Activated T-helper 9 cell treated with anti-CD3 and anti-CD28 coated beads, Interleukin-2, amount 50 U/mL, for 16 hours (primary cell): ENCODE measurements at places on chromosomes 7 and 10.

GRCh38 chr7:130461272-130461671 is 20.5 kb upstream of the CEP41 start:
- no peak for DNase-seq

- DNase-seq: no peak
Observed at GRCh38 chr7:143914938-143915652, 13.1 kb upstream of the TCAF1 start.

DNA sequence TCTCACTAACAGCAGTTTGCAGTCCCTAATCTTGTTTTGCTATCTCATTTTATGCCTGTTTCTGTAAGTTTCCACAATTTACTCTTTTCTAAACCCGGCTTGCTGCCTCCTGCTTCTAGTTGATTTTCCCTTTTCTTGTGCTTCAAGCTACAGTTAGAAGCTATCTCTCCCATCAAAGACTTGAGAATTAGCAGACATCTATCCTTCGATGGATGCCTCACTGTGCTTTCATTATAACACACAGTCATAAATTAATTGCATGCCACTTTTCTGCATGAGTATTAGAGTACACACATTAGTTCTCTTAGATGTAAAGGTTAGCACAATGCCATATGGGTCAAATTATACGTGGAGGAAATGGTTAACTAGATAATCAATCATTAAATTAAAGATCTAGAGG is 48.7 kb downstream of the SEMA3A start:
- no peak for DNase-seq

DNA sequence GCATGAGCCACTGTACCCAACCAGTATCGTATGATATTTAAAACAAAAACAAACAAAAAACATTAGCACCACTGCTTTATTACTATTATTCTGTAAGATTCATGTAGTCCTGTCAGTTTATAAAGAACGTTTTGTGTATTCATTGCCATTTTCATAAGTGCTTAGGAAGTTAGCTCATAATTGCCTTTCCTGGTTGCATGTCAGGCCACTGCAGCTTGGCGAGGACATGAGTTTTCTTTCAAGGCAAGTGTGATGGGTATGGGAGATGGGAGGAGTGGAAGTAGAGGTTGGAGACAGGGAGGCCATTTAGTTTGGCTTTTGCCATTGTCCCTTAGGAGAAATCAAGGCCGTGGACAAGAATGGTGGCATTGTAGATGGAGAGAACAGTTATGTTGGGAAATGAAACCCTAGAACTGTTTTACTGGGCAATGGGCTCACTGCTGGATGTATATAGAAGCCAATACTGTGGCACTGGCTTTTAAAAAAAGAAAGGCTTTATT is 48.9 kb downstream of the TYW1 start:
- DNase-seq: no peak

DNA sequence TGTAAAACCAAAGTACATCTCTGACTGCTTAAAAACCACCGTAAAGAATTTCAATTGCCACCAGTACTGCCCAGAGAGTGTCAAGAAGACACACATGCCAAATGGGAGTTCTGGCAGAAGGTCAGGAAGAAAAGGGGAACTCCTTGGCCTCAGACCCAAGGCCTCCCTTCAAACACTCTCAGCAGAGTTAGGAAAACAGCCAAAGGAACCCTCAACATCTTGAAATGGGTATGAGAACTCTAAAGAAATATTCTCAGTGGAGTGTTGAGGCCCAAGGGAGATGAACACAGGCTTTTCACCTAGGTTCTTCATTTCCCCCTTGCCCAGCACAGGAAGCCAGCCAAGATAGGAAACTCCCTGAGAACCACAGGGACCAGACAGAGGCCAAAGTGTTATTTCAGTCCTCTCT is 96.1 kb upstream of the ASAH2 start:
- no peak for DNase-seq

DNA sequence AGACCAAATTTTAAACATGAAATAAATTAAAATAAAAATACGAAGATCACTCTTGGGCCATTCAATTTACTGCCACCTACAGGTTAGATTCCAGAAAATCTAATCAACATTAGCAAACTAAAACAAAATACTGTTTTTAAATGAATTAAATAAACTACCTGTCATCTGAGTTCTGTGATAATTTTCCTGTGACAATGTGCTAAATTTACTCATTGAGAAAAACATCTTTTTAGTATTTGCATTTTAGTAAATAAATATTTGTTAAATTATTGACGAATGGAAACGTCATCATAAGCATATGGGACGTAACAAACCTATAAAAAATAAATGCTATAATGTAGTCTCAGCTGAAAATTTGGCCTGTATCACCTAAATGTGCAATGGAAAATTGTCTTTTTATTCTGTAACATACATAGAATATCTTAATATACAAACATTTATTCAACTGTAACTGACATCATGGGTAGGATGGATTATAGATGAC is 72.1 kb downstream of the ITGB8 start:
- DNase-seq: no peak

DNA sequence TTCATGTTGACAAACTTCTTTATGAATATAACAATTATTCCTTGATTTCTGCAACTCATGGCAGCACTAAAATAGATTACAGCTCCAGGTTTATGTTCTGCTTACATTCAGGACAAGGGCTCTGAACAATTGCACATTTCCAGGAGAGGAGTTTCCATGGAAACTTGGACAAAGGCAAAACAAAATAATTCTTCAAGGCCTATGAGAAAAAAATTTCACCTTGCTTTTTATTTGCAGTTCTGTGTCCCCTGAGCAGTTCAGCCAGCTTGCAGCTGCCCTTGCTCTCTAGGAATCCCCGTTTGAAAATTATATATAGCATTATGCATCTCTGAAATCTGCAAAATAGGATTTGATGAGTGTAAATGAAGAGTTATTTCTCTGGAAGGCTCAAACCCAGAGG is 71.7 kb downstream of the ARL4A start:
- DNase-seq: no peak

GRCh38 chr10:77212632-77213031 is 425.0 kb downstream of the KCNMA1 start:
- DNase-seq: no peak

DNA sequence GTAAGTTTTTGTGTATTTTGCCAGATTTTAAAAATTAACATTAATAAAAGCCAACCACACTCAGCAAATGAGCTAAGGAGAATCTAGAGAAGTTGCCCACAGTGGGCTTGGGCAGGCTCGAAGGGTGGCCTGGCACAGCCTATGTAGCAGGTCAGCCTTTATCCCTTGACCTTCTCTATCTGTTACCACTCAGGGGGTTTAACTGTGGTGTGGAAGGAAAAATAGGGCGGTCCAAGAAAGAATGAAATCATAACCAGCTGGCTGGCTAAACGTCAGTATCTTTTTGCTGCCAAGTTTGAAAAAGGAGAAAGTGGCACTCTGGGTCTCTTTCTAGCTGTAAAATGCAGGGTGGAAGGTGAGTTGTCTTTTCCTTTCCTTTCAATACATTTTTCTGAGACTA is 130.3 kb upstream of the ASAH2 start:
- no peak for DNase-seq

DNA sequence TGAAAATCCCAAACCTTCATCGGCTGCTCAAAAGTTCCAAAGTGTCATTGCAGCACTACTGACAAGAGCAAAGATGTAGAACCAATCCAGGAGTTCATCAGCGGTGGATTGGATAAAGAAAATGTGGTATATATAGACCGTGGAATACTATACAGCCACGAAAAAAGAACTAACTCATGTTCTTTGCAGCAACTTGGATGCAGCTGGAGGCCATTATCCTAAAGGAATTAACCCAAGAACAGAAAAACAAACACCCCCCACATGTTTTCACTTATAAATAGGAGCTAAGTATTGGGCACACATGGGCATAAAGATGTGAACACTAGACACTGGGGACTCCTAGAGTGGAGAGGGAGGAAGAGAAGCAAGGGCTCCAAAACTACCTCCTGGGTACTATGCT is 31.6 kb downstream of the PHYH start:
- DNase-seq: no peak

DNA sequence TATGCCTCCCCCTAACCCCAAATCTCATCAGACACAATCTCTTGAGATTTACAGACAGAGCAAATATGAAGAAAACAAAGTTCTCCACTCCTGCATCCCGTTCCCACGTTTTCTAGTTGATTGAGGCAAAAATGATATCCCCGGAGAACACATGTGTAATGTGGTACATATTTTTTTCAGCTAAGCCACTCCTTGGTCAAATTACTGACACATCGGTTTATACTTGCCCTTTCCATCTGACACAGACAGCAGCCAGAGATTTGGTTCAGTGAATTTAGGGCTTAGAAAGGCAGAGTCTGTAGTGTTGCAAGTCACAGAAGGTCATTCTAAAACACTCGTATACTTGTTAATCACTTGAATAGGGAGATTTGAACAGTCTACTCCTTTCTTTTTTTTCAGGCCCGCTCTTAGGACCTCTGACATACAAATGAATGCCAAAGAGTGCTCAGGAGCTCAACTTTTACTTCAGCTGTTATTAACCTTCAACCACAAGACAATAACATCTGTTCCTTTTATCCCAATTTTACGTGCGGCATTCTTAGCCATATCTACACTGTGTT is 1.8 kb upstream of the DDX50 start:
- DNase-seq: no peak

GRCh38 chr7:155769701-155770100 is 42.6 kb downstream of the SHH start:
- DNase-seq: no peak
